ENCODE measurements at places on chromosomes 1 and 21.

- no peak for DNase-seq
These were observed 154.3 kb upstream of the USP24 start for GRCh38 chr1:55369474-55369873.

DNA sequence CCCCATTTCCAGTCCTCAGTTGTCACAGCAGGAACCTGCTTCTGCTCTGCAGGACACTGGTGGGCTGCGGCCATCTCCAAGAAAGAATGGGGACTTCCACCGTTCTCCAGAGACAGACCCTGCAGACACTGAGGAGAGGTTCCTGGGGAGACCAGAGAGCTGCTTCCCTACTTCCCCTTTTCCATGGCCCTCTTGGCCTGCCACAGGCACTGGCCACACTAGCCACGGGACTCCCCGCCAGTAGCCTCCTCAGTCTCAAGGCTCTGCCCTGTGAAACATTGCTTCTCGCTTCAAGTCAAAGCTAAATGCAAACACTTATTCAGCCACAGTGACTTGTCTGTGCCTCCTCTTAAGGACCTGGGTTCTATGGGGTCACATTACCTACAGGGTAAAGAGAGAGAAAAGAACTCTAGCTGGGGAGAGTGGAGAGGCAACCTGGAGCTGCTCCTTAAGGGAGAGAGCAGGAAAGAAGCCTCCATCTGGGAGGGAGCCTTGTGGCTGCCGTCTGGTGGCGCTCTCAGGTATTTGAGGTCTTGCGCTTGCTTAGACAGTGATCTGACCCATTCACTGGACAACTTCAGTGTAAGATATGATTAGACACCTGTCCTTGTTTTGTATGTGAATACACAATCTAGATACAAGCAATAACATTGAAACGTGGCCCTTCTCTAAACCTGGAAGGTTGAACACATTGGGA, 5.4 kb upstream of the SLAMF8 start:
- DNase-seq: no peak

DNA sequence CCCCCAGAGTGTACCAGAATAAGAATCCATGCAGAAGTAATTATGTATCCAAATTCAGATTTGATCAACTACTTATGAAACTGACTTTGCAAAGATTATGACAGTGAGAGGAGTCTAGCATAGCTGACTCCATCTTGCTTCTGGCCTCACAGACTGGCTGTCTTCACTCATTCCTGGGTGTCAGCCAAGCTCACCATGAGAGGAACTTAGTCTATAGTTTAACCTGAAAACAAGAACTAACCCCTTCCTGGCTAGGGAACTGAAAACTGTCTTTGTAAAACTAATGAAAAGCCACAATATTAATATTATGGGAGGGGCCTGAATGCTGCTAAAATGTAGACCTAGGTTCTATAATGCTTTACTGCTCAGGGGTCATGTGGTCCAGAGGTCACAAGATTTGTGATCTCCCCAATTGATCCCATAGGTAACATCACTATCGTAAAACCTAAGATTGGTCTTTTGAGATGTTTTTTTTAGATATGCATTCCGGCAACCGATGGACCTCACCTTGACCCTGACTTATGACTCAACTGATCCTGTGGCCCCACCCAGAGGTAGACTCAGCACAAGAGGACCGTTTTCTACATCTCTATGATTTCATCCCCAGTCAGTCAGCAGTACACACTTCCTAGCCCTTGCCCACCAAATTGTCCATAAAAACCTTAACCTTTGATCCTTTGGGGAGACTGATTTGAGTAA, 55.2 kb downstream of the ATP1B1 start:
- no peak for DNase-seq

DNA sequence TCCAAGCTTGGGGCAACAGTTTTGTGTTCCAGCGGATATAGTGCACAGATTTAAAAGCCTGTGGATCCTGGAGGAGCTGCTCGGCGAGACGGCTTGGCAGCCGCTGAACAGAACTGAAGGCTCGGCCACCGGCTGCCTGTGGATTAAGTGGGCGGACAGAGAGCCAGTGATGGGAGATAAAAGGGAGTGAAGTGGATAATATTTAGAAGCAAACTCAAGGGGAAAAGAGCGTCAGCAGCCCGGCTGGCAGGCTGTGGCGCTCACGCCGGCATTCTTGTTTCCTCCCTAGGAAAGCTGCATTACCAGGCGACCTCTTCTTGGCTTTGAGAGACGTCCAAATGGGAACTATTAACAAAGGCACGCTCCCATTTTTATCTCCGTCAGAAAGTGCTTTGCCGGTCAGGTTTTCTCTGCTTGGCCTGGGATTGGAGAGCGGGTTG, 10.4 kb downstream of the TRABD2B start:
- no peak for DNase-seq

- no peak for DNase-seq
These were observed 14.7 kb downstream of the OBSCN start for GRCh38 chr1:228222548-228222947.

GRCh38 chr1:109131800-109132199, 17.9 kb downstream of the ELAPOR1 start:
- no peak for DNase-seq

GRCh38 chr1:38541223-38541622, 318.3 kb downstream of the RRAGC start:
- no peak for DNase-seq

DNA sequence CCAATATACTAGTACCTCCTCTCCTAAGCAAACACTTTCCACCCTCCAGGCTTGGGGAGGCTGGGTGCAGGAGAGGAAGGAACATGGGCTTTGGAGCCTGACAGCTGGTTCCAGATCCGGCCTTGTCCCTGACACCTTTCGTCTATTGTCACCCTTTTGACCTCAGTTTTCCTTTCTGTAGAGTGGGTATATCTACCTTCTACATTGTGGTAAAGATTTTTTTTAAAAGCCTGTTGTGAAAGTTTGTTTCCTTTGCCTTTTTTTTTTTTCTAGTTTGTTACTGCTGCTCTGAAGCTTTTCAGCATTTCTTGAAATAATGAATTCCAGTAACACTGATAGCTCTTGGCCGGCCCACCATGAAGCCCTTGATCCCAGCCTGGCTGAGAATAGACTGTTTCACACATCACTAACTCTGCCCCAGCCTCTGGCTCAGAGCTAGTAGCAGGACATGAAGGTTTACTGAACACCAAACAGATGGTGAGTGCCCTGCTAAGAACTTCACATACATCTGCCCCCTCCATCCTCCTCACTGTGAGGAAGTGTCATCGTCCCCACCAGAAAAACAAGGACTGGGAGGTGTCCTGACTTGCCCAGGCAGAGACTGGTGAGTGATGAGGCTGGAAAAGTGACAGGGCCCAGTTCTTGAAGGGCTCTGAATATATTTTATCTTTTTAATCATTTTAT, 33.0 kb upstream of the ID3 start:
- no peak for DNase-seq

DNA sequence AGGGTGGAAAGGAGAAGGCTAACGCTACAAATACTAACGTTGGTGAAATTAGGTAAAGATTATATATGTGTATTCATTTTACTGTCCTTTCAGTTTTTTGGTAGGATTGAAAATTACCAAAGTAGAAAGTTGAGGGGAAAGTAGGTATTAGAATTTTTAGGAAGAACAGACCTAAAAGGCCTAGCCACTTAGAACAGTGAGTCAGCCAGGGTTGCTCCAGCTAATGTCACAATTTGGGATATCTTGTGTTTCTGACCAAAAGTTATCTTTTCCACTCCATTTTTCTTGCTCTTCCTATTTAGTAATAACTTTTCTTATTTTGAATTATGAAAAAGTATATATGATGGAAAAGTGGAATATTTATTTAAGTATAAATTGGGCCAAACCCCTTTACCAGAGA, 40.1 kb downstream of the F3 start:
- DNase-seq: no peak

GRCh38 chr1:202069662-202070061, 53.1 kb upstream of the GPR37L1 start:
- no peak for DNase-seq

DNA sequence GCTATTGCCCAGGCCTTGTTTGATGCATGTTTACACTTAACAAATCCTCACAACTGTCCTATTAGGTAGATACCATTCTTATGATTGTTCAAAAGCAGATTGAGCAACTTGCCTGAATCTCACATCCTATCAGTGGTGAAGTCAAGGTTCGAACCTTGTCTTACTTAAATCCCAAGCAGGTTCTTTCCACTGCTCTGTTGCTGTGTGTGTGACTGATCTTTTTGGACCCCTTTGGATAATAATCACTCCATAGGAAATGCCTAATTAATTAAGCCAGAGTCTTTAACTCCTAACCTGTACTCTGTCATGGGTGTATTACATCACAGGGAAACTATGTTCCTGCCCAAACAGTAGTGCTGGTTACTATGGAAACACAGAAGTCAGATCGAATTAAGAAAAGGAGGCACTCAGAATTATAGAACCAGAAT, 84.2 kb downstream of the SPATA46 start:
- DNase-seq: no peak

DNA sequence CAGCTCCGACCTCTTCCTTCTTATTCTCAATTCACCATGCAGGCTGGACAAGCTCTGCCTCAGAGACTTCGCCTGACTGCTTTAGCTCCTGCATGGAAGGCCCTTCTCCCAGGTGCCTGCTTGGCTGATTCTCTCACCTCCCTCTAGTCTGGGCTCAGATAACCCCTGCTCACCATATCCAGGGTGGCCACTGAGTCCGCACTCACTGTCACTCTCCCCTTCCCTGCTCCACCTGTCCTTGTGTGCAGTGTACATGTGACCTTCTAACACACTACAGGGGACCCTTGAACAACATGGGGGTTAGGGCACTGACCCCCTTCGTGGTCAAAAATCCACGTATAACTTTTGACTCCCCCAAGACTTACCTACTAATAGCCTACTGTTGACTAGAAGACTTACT, 14.4 kb upstream of the GALNT2 start:
- no peak for DNase-seq

DNA sequence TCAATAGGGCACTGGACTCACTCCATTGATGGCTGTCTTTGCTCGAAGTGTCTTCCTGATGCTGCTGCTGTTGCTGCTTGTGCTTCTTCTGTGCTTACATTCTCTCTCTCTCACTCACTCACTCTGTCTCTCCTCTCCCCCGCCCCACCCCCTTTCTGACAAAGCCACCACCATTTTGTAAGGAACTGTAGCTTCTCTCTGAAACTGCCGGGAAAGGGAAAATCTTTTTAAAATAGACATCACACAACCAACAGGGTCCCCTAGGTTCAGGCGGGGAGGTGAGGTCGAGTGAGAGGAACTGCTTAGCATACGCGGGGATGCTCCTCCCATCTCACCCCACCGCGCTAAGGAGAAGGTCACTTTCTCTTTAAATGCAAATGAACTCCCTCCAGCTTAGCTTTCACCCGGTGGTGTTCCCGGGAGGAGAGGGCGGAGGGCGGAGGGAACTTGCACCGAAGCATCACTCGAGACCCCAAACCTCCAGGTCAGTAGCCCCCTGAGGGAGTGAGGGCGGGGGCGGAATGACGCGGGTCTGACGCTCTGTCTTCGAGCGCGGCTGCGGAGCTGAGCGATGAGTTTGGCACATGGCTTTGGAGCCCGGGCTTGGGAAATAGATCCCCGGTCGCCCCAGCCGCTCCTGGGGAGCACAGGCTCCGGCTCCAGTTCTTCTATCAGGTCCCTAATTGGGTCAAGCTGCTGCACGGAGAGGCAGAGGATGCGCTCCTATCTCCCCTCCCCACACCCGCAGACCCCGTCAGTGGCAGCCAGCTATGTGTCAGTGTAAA, at the start of gene CCDC28B:
Gene CCDC28B, plus strand, starts transcription at position 370 of the 785 bp plus-strand sequence. CDS start 1,341 bp downstream, outside the sequence.
- no peak for DNase-seq

DNA sequence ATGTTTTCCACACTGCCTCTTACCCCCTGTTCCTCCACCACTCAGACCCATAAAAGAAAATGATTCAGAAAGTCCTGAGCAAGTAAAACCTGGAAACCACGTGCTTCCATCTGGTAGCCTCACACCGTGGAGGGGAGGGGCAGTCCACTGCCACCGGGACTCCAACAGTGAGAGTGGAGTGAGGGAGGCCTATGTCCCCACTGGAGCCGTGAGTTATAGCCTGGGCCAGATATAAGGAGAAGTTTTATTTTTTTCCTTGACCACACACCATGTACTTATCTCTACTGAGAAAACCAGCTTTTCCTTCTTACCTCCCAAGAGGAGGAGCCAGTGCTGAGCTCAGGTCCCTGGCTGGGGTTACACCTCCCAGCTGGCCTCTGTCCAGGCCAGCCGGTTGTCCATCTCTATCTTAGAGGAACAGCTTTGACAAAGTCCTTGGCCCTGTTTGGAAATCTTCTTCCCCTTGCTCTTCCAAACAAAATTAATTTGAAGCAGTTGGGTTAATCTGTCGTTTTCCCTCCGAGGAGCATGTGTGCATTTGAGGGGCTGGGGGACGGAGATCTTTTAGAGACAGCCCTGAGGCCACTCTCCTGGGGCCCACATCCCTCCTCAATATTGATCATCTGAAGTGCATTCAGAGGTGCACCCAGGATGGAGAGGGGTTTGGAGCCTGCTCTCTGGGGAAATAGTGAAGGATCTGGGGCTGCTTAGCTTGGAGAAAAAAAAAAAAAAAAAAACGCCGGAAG, 49.1 kb upstream of the SERBP1 start:
- DNase-seq: no peak

DNA sequence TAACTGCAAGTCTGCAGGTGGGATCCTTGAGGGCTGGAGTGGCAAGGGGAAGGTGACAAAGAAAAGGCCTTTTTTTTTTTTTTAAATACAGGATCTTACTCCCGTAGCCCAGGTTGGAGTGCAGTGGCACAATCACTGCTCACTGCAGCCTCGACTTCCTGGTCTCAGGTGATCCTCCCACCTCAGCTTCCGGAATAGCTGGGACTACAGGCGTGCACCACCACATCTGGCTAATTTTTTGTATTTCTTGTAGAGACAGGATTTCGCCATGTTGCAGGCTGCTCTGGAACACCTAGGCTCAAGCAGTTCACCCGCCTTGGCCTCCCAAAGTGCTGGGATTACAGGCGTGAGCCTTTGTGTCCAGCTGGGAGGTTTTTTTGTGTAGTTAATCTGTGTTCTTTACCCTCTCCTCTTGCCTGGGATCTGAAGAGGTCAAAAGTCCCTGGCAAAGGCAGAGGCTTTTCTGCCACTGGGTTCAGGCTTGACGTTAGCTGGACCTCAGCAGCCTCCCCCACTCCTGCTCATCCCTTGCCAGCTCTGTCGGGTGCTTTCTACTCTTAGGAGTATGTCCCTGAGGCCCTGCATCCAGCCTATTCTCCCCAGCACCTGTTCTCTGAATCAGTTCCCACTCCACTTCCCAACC, 5.2 kb downstream of the IL6R start:
- no peak for DNase-seq

GRCh38 chr1:40122855-40123254, 25.8 kb upstream of the PPT1 start:
- DNase-seq: no peak

DNA sequence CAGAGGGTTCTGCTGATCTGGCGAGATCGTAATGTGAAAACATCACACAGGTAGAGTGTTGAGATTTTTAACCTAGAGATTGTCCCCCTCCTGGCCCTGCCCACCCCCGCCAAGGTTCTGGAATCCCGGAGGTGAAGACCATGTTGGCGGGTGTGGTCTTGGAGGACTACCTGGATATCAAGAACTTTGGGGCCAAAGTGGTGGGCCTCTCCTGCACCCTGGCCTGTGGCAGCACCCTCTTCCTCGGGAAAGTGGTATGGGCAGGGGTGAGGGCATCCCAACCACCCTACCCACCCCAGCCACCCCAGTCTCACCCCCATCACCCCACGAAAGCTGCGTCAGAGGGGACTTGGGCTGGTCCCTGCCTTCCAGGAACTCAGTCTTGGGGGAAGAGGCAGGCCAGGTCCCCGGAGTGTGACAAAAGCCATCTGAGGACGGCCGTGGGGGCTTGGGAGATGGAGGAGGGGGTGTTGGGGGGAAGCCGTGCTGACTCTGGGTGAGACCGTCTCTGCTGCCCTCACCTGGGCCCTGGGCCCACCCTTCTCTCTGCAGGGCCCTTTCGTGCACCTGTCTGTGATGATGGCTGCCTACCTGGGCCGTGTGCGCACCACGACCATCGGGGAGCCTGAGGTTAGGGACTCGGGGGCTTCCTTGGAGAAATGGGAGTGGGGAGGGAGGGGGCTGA, 4.4 kb downstream of the CLCNKB start:
- no peak for DNase-seq
